ENCODE measurements at places on chromosomes 5 and 9. TPM values are rescaled to one million over a fixed set of nuclear protein-coding genes. Genes with fewer than 3 reads are reported as not detected.

IFNA21 gene
- not detected for total RNA-seq

ZNF483 gene
- total RNA-seq, result 3.2 TPM

SHISAL2B gene
- not detected for total RNA-seq

FRMD3 gene
- total RNA-seq, result 1.0 TPM

CYSRT1 gene
- 0.36 TPM for total RNA-seq

MORN5 gene
- total RNA-seq, result not detected

ARL15 gene
- 11.8 TPM for total RNA-seq

ABLIM3 gene
- not detected for total RNA-seq

CCDC180 gene
- total RNA-seq, result 3.4 TPM

PCSK1 gene
- total RNA-seq, result not detected

ZFP2 gene
- total RNA-seq, result 0.48 TPM

SYK gene
- 0.35 TPM for total RNA-seq

C9orf85 gene
- total RNA-seq, result 11.0 TPM

SPAAR gene
- not detected for total RNA-seq

ADCY2 gene
- total RNA-seq, result not detected

NR5A1 gene
- total RNA-seq, result not detected

PHPT1 gene
- 87.5 TPM for total RNA-seq

HACD4 gene
- 13.0 TPM for total RNA-seq

GHR gene
- not detected for total RNA-seq

GPR151 gene
- not detected for total RNA-seq

TLX3 gene
- total RNA-seq, result not detected

LHX3 gene
- total RNA-seq, result not detected

OTP gene
- total RNA-seq, result not detected

KIAA0825 gene
- total RNA-seq, result 1.5 TPM

SLC36A2 gene
- total RNA-seq, result not detected

BARHL1 gene
- total RNA-seq, result not detected

DUSP1 gene
- total RNA-seq, result 8.2 TPM

PCDHGA3 gene
- total RNA-seq, result not detected

TGFBR1 gene
- total RNA-seq, result 76.2 TPM

COL27A1 gene
- total RNA-seq, result 2.8 TPM

ALDH7A1 gene
- 1.2 TPM for total RNA-seq

DMRT3 gene
- total RNA-seq, result not detected

TCOF1 gene
- total RNA-seq, result 51.1 TPM

IQGAP2 gene
- total RNA-seq, result 71.1 TPM

PLCXD3 gene
- not detected for total RNA-seq
